ELF-1 (cell line): ENCODE measurements at places on chromosomes 2 and 18.

DNA sequence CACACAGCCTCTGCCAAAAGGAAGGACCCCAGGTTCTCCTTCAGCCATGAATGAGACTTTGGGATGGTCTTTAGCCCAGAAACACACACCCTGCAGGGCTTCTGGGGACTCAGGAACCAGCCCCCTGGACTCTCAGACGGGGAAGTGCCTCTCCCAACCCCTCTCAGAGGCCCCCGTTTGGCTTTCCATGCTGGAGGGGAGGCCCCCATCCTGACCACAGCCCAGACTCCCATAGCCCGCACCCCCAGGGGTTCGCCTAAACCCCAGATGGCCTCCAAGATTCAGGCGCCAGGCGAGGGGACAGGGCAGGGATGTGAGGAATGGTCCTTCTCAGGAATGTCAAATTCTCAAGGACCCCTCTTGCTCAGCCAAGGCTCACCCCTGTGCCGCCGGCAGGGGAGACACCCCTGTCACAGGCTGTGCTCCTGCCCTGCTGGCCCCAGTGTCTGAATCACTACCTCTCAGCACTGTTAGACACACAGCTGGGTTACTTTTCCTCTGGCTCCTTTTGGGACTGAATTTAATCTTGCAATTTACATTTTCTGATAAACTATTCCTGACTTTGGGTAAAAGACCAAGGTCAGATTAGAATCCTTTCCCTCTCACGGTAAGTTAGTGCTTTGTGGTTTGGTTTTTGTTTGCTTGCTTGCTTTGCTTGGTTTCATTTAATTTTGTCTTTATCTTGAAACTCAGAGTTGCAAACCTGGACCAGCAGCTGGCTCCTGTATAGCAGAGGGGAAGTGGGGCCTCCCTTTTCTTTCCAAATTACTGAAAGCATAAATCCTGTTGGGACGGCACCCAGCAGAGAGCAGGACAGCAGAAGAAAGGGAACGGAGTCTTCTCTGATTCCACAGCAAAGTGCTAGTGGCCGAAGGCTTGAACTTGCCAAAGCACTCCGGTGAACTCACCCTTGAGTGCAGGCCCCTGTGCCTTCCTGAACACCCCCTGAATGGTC lies 198.9 kb upstream of the RAB6C start:
- no peak for DNase-seq

- DNase-seq: no peak
Measured at GRCh38 chr18:58531236-58531635, 97.7 kb downstream of the ALPK2 start.

DNA sequence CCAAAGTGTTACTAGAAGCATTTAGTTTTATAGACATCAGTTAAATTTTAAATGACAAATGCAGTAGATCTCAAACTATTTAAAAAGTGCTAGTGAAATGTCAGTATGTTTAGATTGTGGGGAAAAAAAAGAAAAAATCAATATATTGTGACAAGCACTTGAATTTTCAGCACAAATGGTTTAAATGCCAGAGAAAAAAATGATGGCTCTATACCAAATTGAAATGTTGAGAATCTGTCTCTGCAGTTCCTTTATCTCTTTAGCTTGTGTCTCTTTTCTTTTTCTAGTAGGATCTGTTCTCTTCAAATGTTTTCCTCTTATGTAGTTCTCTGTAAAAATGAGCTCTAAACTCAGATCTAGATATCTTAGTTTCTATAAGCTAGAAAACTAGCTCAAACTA lies 682.6 kb upstream of the GCFC2 start:
- DNase-seq: no peak

DNA sequence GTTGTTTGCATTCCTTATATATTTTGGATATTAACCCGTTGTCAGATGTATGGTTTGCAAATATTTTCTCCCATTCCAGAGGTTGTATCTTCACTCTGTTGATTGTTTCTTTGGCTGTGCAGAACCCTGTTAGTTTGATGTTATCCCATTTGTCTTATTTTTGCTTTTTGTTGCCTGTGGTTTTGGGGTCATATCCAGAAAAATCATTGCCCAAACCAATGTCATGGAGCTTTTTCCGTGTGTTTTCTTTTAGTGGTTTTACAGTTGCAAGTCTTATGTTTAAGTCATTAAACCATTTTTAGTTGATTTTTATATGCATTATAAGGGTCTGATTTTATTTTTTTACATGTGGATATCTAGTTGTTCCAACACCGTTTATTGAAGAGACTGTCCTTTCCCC lies 35.8 kb downstream of the PPIG start:
- DNase-seq: no peak

DNA sequence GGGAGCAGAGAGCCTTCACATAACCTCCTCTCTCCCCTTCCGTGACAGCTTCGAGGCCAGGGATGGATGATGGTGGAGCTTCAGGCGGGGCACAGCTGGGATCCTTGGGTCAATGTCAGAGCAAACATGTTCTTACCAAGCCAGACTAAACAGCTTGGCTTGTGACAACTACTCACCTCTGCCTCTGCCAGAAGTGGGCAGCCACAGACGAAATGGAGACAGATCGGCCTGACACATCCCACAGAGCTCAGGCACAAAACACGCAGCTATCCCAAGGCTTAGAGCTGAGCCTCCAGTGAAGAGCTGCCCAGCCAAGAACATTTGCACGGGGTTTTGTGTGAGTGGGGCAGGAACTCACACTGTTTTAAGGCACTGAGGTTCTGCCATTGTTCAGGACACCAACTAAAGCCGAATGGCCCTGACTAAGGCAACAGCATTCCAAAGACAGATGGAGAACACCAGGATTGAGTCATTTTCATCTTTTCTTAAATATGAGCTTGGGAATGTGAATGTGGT lies 12.8 kb downstream of the PXDN start:
- no peak for DNase-seq

DNA sequence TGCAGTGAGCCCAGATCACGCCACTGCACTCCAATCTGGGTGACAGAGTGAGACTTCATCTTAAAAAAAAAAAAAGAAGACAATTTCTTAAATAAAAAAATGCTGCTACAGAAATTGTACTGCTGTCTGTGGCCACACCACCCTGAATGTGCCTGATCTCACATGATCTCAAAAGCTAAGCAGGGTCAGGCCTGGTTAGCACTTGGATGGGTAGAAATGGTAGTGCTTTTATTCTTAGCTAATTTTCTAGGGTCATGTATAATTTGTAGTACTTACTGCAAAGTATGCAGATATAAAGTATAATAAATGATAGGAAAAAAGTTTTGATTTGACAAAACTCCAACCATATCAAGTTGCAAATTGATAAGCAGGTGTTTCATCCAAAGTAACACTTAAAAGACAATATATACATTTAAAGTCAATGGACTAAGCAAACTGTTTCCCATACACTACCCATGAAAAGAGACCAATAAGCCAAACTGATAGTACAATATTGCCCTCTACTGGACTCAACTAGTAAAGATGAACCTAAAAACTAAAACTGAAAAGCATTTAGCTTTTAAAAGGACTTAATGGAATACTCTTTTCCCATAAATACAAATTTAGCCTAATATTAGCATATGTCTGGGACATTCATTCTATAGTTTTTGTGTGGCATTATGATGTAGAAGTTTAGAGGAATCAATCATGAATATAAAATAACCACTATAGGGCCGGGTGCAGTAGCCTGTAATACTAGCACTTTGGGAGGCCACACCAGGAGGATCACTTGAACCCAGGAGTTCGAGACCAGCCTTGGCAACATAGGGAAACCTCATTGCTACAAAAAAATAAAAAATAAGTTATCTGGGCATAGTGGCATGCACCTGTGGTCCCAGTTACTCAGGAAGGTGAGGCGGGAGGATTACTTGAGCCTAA lies 18.6 kb upstream of the PEX13 start:
- no peak for DNase-seq

DNA sequence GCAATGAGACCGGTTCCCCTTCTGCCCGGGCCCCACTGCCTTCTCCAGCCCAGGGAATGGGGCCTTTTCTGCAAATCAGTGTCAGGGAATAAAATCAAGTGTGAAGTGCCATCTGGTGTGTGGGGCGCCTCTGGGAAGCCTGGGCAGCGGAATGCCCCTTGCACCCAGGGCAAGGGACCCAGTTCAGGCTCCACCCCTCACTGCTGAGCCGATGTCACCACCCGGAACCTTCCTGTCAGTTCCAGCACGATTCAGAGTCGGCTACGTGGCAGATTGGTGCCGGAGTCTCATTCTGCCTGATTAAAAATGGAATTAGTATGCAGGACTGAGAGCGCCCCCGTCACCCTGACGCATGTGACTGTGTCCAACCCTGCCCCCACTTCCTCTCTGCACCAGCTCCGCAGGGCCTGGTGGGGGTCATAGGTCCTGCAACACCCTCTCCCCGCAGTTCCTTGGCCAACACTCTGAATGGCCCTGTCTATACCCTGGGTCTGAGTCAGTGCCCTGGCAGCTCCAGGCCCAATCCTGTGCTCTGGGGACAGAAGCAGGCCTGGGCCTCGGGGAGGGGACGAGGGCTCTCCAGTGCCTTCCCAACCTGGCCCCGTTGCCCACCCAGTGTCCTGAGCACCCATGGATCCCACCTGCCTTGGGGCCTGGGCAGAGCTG lies 8.2 kb upstream of the ALPI start:
- no peak for DNase-seq

DNA sequence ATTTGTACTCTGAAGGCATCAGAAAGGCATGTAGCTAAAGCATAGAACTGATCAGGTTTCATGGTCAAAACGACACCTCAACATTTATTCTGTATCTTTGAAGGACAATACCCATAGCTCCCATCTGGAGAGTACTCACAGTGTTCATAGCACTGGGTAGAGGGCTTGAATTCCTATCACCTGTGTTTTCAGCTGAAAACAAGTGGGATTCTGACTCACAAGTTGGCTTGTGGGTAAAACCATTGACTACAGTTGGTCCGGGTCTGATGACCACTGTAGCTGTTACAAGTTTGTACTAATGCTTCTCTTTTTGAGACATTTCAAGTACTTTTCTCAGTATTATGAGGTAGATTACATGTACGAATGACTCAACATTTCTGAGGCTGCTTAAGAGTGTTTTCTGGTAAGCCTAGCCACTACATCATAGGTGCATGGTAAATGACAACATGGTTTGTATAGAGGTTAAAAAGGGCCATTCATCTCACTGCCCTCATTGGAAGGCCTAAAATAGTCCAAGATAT lies 68.6 kb upstream of the PELI1 start:
- no peak for DNase-seq

GRCh38 chr18:69882965-69883668 lies 64.6 kb downstream of the CD226 start:
- DNase-seq: no peak

GRCh38 chr2:44542520-44542919 lies 180.8 kb downstream of the CAMKMT start:
- no peak for DNase-seq

- peak; percentile 92 for DNase-seq
Measured at GRCh38 chr2:229586746-229587705, 127.3 kb downstream of the DNER start.

DNA sequence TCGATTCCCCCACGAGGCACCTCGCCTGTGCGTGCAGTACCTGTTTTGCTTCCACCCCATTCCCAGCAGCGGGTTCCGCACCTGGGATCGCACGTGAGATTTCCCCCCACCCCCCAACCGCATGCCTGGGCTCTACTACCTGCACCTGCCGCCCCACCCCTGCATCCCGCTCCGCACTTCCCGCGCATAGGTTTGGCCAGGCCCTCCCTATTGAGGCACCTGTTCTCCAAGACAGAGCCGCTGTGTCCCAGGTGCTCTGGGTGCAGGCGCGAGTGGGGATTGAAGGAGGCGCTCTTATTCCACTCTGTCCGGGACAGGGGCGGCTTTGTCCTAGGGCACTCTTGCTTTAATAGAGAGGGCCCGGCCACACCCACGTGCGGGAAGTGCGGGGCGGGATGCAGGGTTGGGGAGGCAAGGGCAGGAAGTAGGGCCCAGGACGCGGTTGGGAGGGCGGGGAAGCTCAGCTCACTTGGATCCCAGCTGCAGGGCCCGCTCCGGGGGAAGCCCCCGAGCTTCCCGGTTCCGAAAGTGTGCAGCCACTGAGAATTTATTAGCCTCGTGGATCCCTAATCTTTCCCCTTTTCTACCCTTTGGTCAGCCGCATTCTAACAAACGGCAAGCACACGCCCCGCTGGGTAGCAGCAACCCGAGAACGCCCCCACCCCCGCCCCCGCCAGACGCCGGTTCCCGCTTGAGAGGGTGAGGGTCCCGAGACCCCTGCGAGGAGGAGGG lies 670 bp upstream of the MOCOS start:
- DNase-seq: no peak

- DNase-seq: peak; percentile 61
Measured at GRCh38 chr18:70288851-70289328, at the start of gene SOCS6. TSS of gene SOCS6 (plus strand) at chr18:70289045. CDS start at chr18:70324669, 35,624 bp downstream.

DNA sequence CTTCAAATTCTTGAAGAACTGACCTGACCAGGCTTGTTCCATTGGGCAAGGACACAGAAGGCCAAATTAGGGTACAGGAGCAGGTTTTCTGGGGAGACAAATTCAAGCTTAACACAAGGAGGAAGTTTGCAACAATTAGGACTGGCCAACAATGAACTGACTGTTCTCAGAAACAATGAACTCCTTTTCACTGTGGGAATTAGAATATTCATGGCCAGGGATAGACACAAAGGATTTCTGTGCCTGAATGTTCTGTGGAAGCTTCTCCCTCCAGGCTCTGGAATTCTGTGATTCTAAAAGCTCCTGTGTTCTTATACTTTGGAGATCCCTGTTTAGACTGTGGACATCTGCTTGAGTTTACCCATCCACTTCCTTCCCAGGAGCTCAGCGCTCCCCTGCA lies 15.2 kb downstream of the SMYD1 start:
- DNase-seq: no peak

GRCh38 chr2:120949957-120950590 lies 214.4 kb downstream of the GLI2 start:
- DNase-seq: no peak

DNA sequence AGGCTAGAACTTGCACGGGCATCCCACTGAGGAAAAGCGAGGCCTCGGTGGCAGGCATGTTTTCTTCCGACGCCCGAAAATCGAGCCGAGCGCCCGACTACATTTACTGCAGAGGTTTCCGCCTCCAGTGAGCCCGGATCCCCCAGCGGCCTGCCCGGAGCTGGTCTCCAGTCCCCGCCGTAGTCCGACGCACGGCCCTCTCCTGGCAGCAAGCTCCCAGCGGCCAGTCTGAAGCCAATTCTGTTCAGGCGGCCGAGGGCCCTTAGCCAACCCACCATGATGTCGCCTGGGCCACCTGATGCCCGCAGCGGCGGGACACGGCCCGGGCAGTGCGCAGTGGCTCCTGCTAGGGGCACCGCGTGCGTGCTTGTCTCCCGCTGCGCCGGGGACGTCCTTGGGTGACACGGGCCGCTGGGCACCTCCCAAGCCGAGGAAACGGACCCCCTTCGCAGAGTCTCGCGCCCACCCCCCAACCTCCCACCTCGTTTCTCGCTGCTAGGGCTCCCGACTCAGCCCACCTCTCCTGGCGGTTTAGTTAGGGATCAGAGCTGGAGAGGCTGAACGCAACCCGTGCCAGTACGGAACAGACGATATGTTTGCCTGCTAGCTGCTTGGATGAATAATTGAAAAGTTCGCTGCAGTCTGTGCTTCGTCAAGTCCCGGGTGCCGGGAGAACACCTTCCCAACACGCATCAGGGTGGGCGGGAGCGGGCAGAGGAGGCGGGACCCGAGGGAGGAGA lies 5.3 kb downstream of the ONECUT2 start:
- DNase-seq: peak; percentile 46

GRCh38 chr2:8612734-8613179 lies 69.1 kb upstream of the ID2 start:
- no peak for DNase-seq

GRCh38 chr2:183347969-183348368 lies 223.7 kb downstream of the NUP35 start:
- no peak for DNase-seq

- no peak for DNase-seq
Measured at GRCh38 chr2:128519517-128520215, 201.0 kb upstream of the HS6ST1 start.
